ENCODE measurements at places on chromosomes 16 and 17.

GRCh38 chr17:65222214-65222738, 85.1 kb downstream of the RGS9 start:
- DNase-seq: no peak

- DNase-seq: no peak
Observed at GRCh38 chr17:37062021-37062420, 113.3 kb downstream of the AATF start.

DNA sequence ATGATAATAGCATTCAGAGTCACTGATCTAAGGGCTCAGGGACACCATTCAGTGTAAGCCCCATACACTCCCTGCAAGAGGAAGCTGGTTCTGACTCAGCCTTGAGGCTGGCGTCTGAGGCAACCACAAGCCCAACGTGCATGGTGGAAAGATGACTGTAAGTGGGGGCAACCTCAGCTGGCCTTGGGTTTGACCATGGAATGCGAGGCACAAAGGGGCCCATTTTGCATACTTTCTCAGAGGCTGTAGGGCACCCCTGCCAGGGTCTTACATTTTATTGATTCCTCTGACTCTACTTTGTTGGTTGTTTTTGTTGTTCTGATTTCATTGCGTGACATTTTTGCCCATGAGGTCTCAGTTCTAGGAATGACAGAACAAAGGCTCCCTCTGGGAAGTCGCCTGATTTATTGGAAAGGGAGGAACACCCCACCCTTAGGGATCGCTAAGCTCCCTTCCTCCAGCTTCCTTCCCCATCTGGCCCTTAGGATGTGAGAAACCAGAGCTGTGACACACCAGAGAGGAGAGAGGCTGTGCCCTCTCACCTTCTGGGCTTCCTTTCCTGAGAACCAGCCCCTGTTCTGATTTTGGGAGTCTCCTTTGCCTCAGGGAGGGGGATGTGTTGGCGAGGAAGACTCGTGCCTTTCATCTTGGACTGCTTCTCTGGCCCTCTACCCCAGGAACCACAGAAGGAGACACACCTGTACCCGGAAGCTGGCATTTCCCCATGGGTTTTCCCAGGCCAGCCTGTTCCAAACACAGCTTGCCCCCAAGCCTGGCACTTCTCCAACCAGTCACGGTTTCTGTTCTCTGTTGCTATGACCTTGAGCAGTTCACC, 5.6 kb upstream of the CIITA start:
- peak; percentile 86 for DNase-seq

DNA sequence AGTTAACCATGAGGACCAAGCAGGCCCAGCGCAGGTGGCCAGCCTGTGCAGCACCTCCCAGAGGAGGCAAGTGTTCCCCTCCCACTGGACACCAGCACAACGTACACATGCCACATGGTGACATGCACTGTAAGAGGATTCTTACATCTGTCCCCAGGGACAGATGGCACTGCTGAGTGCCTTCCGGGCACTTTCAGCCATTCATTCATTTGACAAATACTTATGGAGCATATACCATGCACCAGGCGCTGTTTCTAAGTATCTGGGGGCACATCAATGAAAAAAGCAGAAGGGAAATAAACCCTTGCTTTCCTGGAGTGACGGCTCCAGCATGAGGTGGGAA, 79.6 kb downstream of the GAS7 start:
- no peak for DNase-seq

- DNase-seq: no peak
Observed at GRCh38 chr17:49504369-49504768, 9.3 kb downstream of the NGFR start.

DNA sequence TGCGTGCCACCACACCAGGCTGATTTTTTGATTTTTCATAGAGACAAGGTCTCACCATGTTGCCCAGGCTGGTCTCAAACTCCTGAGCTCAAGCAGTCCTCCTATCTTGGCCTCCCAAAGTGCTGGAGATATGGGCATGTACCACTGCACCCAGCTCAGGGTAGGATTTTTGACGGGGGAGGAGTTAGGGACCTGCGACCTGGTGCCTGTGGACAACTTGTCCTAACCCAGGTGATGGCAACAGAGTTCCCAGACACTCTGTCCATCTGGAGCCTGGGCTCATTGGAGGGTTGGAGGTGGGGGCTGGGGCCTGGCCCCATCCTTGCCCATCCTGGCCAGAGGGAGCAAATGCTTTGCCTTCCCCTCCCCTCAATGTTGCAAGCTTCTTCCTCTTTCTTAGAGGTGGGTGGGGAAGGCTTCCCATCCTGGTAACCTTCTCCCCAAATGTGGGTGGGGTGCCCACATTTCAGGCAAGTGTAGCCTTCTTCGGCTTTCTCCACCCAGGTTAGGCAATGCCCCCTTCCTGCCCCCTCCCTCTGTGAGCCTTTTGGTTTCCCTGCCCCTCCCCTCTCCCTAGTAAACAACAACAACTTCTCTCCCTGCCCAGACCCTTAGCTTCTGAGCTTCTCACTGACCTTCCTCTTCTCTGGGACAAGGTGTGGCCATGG, 24.9 kb downstream of the RARA start:
- DNase-seq: no peak
